ENCODE measurements at places on chromosomes 7 and 10.

DNA sequence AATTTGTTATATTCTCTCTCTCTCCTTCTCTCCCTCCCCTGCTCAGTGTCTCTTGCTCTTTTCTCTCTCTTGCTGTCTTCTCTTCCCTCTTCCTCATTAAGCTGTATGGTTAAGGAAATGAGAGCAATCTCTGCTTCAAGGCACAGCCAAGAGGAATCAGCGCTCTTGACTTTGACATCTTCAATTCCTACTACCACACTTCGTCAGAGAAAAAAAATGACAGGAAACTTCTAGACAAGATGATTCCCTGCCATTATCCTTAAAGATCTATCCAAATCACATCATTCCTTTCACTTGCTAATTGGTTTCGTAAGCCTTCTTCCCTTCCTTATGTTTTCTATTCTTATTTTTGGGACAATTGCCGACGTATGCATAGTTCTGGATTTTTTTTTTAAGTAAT, 425.0 kb downstream of the KCNMA1 start:
- no peak for DNase-seq

GRCh38 chr10:93006435-93007039, 54.1 kb upstream of the CYP26C1 start:
- DNase-seq, result no peak

DNA sequence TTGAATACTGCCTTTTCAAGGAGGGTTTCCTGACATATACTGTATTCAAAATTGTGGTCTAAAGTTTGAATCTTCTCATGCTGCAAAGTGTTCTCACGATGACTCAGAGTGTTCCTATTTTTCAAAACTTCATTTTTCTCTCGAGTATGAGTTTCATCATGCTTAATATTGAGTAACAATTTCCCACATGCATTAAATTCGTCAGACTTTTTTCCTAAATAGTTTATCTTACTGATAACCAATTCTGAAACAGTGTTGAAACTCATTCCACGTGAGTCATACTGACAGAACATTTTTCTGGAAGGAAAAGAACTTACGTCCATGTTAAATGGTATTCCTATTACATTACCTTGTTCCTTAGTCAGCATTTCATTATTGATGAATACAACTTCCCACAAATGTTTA, 44.1 kb downstream of the ZNF33B start:
- no peak for DNase-seq

DNA sequence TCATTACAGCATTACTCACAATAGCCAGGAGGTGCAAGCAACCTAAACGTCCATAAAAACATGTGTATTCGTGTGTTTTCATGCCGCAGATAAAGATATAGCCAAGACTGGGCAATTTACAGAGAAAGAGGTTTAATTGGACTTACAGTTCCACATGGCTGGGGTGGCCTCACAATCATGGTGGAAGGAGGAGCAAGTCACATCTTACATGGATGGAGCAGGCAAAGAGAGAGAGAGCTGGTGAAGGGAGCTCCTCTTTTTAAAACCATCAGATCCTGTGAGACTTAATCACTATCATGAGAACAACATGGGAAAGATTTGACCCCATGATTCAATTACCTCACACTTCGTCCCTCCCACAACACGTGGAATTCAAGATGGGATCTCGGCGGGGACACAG, 33.0 kb downstream of the PDLIM1 start:
- no peak for DNase-seq

DNA sequence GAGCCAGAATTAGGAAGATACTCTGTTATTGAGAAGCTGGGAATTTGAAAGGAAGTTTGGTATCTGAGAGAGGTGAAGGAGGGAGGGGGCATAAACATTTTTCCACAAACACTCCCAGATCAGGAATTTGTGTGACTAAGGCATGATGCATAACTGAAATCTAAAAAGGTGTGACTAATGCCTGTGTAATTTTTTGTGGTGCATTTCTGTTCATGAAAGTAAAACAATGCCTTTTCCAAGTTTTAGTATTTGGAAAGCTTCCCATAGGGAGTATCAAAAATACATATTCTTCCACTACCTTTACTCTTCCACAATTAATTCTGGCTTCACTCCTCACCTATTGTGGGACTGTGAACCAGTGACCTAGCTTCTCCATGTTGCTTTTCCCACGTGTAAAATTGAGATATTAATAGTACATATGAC, 56.4 kb upstream of the CAV2 start:
- no peak for DNase-seq

GRCh38 chr7:3552499-3552898, 251.4 kb downstream of the SDK1 start:
- DNase-seq, result no peak

DNA sequence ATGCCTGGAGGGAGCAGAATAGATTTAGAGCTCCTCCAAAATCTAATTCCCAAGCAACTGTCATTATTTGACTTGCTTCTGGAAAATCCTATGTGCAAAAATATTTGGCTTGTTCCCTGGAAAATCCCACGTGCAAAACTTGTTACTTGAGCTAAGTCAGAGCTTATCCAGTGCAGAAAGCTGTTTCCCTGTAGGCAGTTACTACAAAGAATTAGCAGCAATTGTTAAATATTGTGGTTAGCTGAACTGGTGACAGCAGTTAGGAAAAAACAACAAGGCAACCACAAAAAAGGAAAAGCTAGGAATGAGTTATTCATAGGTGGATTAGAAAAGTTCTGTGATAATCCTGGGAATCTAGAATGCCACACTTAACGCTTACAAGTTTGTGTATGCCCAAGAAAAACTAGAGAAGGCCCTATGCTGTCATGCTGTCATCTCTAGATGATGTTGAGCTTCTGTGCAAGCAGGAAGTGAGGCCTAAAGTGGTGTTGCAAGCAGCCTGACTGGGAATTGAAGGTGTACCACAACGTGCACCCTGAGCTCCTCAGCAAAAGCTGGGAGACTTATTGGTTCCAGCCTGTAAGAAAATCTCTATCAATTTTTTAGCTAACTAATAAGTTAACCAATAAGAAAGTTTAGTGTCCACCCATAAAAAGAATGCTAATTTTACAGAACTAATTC, 738.6 kb upstream of the LRRTM3 start:
- no peak for DNase-seq

GRCh38 chr10:44902941-44903545, 8.1 kb upstream of the TMEM72 start:
- DNase-seq, result no peak

DNA sequence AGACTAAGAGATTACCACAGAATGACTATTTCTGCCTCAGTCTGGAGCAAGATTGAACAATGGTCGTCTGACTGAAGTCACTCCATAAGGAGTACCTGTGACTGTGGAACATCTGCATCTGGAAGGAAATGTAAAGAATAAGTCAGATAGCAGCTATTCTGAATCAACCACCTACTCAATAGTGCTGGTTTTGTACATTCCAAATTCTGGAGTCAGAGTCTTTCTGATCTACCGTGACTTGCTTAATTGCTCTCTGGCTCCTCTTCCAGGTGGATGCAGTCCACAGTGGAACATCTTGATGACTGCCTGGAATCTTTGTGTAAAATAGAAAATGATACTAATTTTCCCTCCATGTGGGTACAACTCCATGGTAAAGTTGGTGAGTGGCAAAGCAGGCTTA, 156.3 kb upstream of the SEMA3C start:
- no peak for DNase-seq

- no peak for DNase-seq
Observed at GRCh38 chr7:82578430-82578829, 134.9 kb upstream of the CACNA2D1 start.

- DNase-seq, result no peak
Observed at GRCh38 chr7:149570784-149571183, 73.2 kb upstream of the ZNF746 start.

DNA sequence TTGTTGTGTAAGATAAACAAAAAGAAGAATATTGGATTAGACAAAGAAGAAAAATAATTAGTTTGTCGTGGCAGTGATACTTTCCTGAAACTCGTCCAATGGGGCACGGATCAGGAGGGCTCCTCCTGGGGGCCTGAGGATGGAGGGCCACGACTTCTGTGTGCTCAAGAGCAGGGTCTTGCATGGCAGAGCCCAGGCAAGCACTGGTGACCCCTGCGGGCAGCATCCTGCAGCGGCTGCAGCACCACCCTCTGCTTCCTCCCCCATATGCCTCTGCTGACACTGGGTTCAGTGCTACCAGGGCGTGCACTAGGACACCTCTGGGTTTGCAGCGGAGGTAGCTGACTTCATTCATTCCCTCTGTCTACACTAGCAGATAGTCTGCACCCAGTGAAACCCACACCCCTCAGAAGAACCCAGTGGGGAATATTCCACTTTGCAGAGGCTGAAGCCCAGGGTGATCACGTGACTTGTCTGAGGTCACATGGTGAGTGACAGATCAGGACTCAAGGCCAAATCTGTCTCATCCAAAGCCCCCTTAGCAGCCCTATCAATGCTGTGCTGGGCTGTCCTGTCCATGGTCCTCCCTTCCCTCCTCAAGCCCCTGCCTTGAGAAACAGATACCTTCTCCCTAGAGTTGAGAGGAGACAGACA, 375.5 kb downstream of the TCERG1L start:
- no peak for DNase-seq

DNA sequence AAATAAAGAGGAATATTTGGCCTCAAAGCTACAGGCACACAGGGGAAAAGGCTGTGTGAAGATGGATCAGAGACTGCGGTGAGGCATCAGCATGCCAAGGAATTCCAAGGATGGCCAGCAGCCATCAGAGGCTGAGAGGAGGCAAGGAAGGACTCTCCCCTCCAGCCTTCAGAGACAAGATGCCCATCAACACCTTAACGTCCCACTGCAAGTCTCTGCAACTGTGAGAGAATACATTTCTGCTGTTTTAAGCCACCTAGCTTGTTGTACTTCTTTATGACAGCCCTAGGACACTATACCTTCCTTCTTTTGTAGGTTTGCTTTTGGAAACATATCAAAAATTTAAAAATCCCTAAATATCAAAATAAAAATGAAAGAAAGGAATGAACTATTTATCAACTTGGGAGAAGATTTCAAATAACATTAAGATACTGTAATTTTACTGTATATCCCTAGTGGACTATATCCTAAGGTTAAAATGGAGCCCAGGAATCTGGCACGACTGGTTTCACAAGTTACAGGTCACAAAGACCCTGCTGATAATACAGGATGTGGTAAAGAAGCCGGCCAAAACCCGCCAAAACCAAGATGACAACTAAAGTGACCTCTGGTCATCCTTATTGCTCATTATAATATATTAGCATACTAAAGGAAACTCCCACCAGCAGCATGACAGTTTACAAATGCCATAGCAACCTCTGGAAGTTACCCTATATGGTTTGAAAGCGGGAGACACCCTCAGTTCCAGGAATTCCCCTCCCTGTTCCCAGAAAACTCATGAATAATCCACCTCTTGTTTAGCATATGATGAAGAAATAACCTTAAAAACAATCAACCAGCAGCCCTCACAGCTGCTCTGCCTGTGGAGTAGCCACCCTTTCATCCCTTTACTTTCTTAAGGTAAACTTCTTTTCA, 185.2 kb downstream of the AVL9 start:
- DNase-seq, result no peak

GRCh38 chr7:157962458-157963306, 624.9 kb downstream of the PTPRN2 start:
- no peak for DNase-seq

GRCh38 chr7:37782166-37782565, 66.2 kb upstream of the NME8 start:
- DNase-seq, result no peak

GRCh38 chr7:26449175-26450165, 157.8 kb downstream of the SNX10 start:
- no peak for DNase-seq

DNA sequence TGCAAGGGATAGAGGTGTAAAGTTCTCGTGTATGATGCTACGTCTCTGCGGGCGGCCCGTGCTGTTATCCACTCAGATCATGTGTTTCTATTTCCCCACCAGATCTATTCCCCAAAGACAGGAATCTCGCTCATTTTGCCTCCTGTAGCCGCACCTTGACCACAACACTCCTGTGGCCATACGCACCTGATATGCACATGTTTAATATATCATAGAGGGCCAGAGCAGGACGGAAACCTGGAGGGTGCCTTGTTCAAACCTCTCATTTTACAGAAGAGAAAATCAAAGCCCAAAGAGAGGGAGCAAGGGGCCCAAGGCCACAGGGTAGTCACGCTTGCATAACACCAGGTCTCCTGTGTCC, 37.6 kb downstream of the STRA8 start:
- no peak for DNase-seq

DNA sequence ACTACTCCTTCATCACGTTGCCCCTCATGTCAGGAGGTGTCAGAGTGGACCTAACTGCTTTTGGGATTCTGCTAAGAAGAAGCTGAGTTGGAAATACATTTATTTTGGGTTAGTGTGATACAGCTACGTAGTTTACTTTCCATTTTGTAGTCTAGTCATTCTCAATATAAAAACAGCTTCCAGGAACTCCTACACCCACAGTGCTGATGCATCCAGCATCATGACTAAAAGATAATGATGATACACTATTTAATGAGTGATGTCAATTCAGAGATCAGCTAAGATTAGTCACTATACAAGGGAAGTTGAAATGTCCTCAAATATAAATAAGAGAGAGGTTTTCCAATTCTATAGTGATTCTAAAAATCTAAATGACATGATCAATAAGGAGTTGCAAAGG, 264.2 kb upstream of the SLC26A5 start:
- no peak for DNase-seq

DNA sequence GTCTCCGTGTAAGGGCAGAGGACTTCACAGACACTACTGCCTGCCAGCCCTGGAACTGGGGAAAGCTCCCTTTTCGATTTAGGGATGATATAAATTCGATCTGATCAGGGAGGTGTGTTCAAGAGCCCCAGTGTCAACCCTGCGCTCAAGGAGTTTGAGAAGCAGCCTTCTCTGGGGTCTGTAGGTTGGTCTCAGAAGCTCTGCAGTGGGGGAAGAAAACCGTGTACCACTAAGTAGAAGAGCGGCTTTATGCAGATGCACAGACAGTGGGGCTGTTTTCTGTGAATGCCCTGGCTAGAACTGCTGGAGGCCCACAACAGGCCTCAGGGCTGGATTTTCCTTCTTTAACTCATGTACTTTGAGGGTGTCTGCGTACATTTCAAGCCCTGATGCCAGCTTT, 6.3 kb upstream of the TBX20 start:
- DNase-seq, result no peak

DNA sequence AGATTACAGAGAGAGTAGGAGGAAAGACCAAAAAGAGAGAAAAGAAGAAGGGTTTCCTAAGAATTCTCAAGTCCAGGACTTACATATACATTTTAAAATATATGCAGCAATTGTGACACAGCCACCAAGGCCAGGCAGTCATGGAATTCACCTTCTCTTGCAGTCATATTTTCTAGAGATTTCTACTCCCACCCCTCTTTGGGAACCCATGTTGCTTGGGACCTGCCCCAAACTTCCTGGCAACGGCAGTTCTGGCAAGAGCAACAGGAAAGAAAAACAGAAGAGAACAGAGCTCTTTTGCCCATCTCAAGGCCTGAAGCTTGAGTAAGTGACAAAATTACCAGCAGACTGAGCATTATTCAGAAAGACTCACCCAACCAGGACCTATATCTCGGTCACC, 128.3 kb upstream of the ASAH2 start:
- no peak for DNase-seq

GRCh38 chr10:115963848-115964247, 309.2 kb downstream of the GFRA1 start:
- no peak for DNase-seq
